ENCODE measurements at places on chromosomes 6 and 20. TPM values are rescaled to one million over a fixed set of nuclear protein-coding genes. Genes with fewer than 3 reads are reported as not detected.

- peak; percentile 33 for DNase-seq
Measured at GRCh38 chr6:149235130-149235561, 82.4 kb upstream of the TAB2 start.

RAET1G gene
- total RNA-seq = not detected

GRCh38 chr6:6494677-6495076 lies 93.8 kb upstream of the LY86 start:
- peak; percentile 47 for DNase-seq

GRCh38 chr6:116267836-116268588 lies 11.7 kb downstream of the TSPYL1 start:
- DNase-seq = no peak

HMGCLL1 gene
- total RNA-seq = 0.55 TPM

GRM4 gene
- not detected for total RNA-seq

ISM1 gene
- 0.64 TPM for total RNA-seq

- DNase-seq = no peak
Measured at GRCh38 chr20:11851646-11852045, 66.0 kb upstream of the BTBD3 start.

DNA sequence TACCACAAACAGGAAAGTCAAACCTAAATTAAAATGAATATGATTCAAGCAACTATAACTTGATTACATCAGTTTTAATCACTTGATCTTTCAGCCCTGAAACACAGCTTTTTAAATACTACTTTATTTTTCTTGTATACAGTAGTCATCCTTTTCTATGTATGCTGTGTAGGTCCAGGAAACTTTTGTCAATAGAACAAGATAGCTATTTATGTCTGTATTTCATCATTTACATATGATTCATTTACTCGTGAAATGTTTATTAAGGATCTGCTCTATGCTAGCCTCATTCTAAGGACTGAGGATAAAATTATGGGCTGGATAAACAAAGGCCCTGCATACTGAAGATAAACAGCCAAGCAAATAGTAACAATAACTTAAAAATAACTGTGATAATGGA lies 930.2 kb downstream of the TFAP2A start:
- no peak for DNase-seq

CDC5L gene
- total RNA-seq = 16.5 TPM

HRH3 gene
- total RNA-seq = not detected

DNA sequence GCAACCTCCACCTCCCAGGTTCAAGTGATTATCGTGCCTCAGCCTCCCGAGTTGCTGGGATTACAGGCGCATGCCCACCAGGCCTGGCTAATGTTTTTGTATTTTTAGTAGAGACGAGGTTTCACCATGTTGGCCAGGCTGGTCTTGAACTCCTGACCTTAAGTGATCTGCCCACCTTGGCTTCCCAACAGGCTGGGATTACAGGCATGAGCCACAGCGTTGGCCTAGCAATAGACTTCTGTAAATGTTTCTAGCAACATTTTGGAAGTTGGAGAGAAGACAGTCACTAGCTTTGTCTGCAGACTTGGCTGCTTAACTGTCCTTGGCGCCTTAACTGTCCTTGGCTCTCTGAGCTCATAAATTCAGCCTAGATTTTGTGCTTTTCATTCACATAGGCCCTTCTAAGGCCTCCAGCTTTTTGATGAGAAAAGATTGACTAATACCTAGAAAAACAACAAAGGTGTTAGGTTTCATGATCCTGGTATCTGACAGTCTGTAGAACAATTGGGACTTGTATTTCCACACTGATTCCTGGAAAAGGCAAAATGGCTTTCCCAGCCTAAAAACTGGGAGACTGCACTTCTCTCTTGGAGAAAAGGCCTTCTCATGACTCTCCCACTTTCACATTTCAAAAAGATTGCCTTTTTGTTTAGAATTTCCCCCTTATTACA lies 49.7 kb downstream of the OR2B2 start:
- no peak for DNase-seq

- DNase-seq = no peak
Measured at GRCh38 chr6:9481292-9482029, 933.4 kb downstream of the TFAP2A start.

NMBR gene
- total RNA-seq = not detected

GRCh38 chr20:26209171-26209941 lies 512.7 kb upstream of the ZNF337 start:
- DNase-seq = no peak

DNA sequence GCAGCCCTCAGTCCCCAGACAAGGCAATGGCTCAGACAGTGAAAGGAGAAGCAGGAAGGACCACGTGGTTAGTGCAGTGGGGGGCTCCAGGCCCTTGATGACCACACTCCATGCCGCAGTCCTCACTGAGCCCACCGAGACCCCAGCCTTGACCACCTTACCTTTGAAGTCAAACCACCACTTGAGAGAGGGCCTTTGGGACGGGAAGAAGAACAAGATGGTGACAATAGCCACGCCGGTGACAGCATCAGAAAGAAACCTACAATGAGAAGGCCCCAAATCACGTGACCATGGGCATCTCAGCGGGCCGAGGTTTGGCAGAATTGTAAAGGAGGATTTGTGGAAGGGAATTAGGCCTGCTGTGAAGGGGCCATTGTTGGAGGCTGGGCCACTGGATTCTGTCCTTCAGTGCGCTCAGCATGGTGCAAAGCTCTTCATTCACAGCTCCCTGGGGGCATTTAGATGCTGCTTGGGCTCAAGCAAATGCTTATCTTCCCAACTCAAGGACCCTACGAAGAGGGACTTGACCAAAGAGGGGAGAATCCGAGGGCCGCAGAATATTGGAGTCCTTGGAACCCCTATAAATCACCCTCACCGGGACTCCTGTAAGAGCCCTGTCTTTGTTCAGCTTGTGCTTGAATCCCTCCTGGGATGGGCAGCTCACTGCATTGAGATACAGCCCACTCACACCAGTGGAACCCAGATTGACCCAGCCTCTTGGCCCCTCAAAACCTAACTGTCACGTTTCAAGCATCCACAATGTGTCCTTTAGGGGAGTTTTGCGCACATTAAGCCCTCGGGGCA lies 33.2 kb upstream of the OCSTAMP start:
- no peak for DNase-seq

KIAA0408 gene
- total RNA-seq = 8.9 TPM

NT5E gene
- 71.8 TPM for total RNA-seq

SLC26A8 gene
- total RNA-seq = 1.1 TPM

- no peak for DNase-seq
Measured at GRCh38 chr20:63688228-63689045, 8.0 kb upstream of the TNFRSF6B start.

GRCh38 chr20:40714109-40714508 lies 25.1 kb upstream of the MAFB start:
- no peak for DNase-seq

DNA sequence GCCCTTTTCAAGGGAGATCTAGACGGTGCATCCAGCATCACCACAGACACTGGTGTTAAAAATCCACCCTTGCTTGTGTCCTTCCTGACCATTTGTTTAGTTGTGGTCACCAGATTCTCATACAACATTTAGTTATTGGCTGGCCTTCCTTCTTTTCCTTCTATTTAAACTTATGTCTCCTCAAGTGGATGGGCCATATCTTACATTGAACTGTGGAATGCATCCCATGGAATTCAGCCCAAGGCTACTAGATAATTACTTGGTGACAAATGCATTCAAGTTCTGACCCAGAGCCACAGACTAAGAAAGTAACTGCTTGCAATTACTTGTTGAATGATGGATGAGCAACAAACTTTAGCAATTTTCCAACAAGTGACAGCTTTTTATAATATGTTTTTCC lies 198.9 kb upstream of the SSTR4 start:
- no peak for DNase-seq

CLPSL1 gene
- not detected for total RNA-seq

- DNase-seq = peak; percentile 79
Measured at GRCh38 chr20:44651684-44652423, at the start of gene ADA. TSS of gene ADA (minus strand) at chr20:44651699. CDS start at chr20:44651607, 92 bp downstream.

GRCh38 chr20:676315-676937 lies 824 bp upstream of the SCRT2 start:
- DNase-seq = peak; percentile 21

RHAG gene
- total RNA-seq = not detected

DNA sequence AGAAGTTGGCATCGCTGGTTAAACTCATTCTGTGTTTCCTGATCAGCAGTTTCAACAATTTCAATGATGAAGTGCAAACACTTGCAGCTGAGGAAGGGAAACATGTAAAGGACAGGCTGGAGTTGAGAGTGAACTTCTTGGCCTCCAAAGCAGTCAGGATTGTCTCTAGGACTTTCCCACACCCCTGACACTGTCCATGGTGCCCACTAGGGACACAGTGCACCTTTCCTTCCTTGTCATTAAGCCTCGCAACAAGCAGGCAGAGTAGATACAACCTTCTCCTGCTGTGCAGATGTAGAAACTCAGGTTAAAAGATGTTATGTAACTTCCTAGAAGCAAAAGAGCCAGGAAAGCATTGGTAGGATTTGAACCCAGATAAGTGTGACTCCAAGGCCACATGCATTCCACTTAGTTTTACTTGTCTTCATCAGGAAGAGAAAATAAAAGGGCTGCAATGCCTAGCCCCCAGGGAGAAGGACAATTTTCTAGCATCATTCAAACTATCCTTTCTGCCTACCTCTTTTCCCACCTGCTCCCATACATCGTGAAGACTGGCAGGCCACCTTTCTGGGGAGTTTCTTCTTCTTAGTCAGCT lies 39.2 kb upstream of the IL17A start:
- no peak for DNase-seq

TOP1 gene
- 52.3 TPM for total RNA-seq

- no peak for DNase-seq
Measured at GRCh38 chr6:23394681-23395080, 731.3 kb upstream of the NRSN1 start.

GRCh38 chr20:6030453-6031080 lies 23.3 kb downstream of the LRRN4 start:
- no peak for DNase-seq

NDRG3 gene
- 54.7 TPM for total RNA-seq

- DNase-seq = no peak
Measured at GRCh38 chr6:37316071-37316470, 37.7 kb upstream of the RNF8 start.

SCRT2 gene
- total RNA-seq = not detected

- no peak for DNase-seq
Measured at GRCh38 chr6:143539734-143540133, 28.2 kb upstream of the FUCA2 start.

DNA sequence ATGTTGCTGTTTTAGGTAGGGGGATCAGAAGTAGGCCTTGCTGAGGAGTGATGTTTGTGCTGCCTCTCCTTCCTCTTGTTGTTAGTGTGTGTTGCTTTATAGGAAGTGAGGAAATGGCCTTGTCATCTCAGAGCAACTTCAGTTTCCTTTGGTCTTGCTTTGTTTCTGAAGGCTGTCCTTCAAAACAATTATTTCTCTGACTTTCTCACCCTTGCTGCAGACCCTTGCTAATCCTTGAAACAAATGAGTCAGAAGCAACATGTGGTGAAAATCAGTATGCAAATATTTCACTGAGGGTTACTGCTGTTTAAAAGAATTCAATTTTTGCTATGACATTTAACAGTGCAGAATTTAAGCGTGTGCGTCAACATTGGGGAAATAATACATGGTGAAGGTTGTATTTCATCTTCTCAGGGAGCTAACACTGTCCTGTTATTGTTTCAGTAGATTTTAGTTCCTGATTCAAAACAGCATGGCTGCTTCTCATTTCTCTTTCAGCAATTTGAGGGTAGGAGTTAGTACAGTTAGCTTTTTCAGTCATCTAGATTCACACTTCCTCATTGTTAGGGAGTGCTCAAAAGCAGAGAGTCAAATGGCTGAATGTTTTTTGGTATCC lies 13.8 kb downstream of the RNF144B start:
- no peak for DNase-seq

- no peak for DNase-seq
Measured at GRCh38 chr20:54105653-54106052, 35.3 kb upstream of the BCAS1 start.

DNA sequence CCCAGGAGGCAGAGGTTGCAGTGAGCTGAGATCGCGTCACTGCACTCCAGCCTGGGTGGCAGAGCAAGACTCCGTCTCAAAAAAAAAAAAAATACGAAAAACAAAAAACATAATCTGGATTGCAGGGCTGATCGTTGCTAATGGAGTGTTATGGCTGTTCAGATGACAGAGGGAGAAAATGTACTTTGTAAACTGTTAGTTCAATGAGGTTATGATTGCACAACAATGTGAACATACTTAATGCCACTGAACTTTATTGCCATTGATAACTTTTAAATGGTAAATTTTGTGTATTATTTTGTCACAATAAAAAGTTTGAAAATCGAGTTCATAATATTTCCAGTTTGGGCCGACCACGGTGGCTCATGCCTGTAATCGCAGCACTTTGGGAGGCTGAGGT lies 10.5 kb downstream of the C20orf173 start:
- no peak for DNase-seq

GRCh38 chr20:38342713-38343310 lies 3.5 kb upstream of the LBP start:
- DNase-seq = no peak

DNA sequence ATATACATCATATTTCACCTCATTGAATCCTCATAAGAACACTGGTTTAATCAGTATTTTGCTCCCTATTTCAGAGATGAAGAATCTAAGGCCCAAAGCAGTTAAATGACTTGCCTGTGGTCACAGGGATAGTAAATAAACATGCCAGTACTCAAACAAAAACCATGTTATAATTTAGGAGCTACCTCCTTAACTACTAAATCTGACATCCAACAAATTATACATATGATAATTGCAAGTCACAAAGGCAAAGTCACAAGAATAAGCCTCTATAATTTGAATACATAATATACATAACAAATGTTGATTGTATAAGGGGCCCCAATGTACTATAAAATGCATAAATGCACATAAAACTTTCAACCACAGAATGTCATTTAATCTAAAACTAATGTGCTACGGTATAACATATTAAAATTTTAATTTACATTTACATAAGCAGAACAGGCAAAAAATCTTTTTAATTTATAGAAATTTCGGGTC lies 157.4 kb upstream of the SLC22A16 start:
- no peak for DNase-seq

DNA sequence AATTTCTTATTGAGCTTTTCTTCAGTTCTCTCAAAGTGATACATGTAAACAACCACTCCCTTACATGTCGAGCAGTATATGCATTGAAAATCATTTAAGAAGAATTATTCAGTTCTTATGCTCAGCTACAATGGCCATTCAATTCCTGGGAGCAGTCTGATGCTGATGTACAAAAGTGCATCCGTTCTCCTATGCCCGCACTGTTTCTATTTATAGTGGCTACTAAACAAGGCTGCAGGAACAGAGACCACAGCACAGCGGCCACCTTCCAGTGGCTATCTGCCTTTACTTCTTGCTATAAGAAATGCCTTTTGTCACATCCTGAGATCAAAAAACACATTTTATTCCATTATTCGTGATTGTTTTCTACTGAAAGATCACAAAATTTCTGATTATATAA lies 82.2 kb downstream of the FHL5 start:
- no peak for DNase-seq

CLIC5 gene
- total RNA-seq = 5.0 TPM

- no peak for DNase-seq
Measured at GRCh38 chr6:157497579-157497978, 116.6 kb downstream of the ZDHHC14 start.

HNF4A gene
- total RNA-seq = 173 TPM

DNAH8 gene
- total RNA-seq = not detected

Data from transverse colon (tissue), 4 donors.